ENCODE measurements at places on chromosomes 6 and 20.

GRCh38 chr6:28696682-28697081 lies 171.0 kb downstream of the GPX5 start:
- no peak for DNase-seq

GRCh38 chr20:38692436-38693411 lies 31.6 kb upstream of the SLC32A1 start:
- peak; percentile 1 for DNase-seq

DNA sequence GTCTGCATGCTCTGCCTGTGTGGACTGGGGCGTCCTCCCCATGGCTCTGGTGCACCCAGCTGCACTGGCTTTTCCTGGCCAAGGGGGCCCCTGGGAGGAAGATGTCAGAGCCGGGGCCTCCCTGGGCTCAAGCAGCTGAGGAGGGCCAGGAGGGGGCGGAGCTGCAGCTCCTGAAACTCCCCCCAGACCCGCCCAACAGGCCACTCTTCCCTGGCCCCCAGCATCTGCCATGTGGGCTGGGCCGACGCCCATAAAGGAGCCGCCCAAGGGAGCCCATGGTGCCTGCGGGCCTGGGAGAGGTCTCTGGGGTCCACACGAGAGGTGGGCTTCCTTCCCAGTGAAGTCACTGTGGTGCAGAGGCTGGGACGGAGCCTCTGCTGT lies 4.0 kb downstream of the RBBP8NL start:
- DNase-seq = no peak

DNA sequence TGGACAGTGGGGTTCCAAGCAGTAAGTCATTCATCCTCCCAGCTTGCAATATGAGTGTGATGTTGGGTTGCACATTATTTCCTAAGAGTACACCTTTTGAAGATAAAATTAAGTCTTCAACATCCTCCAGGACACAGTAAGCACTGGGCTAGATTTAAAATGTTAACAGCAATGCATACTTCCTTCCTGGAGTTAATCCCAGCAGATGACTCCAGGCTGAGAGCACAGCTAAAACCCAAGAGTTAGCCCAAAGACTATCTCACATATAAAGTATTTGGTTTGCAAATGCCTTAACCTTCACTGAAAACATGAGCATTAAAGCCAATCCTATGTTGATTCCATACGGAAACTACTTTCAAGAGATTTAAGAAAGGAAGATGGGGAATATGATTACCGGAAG lies 69.2 kb downstream of the SLC23A2 start:
- DNase-seq = no peak

DNA sequence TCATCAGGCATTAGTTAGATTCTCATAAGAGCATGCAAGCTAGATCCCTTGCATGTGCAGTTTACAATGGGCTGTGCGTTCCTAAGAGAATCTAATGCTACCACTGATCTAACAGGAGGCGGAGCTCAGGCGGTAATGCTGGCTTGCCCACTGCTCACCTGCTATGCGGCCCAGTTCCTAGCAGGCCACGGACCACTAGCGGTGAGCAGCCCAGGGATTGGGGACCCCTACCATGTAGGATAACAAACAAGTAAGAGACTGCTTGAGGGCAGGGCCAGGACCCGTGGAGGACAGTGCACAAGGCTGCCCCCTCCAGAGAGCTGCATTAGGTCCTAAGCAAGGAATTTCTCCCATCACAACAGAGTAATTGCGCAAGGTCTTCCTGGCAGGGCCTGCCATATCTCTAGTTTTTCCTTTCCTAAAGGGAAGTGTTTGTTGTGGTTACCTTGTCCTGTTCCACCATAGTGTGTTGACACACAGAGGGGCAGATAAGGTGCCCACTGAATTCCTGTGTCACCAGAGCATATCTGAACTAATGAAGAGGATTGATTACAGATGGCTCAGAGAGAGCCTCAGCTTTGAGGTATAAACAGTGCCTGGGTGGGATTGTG lies 58.0 kb downstream of the PACRG start:
- no peak for DNase-seq

- no peak for DNase-seq
Observed at GRCh38 chr6:149250951-149251350, 66.6 kb upstream of the TAB2 start.

GRCh38 chr6:52390361-52390727 lies 28.4 kb downstream of the PAQR8 start:
- peak; percentile 64 for DNase-seq

GRCh38 chr20:41432746-41433145 lies 66.1 kb upstream of the EMILIN3 start:
- DNase-seq = no peak

DNA sequence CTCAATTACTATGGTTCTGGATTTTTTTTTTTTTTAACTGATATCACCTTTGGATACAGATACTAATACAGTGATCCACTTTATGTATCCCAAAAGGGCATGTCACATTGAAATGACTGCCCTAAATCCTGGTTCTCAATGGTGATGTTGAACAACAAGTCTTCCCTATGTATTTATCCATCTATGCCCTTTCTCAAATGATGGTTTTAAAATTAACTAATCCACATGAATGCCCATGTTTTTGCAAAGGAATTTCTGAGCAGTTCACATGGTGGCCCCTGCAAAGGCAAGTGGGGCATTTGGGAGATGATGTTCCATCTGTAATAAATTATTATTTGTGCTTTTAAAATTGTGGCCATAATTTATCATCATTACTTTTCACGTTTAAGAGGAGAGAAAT lies 2.7 kb downstream of the ADGRB3 start:
- no peak for DNase-seq

DNA sequence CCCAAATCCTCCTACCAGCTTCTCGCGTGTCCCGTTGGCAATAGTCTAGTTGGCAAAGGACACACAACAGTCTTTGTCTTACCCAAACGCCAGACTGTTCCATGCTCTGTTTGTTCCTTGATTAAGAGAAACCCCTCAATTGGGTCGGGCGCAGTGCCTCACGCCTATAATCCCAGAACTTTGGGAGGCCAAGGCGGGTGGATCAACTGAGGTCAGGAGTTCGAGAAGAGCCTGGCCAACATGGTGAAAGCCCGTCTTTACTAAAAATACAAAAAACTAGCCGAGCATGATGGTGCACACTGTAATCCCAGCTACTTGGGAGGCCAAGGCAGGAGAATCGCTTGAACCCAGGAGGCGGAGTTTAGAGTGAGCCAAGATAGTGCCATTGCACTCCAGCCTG lies 153.7 kb downstream of the GRM4 start:
- no peak for DNase-seq

DNA sequence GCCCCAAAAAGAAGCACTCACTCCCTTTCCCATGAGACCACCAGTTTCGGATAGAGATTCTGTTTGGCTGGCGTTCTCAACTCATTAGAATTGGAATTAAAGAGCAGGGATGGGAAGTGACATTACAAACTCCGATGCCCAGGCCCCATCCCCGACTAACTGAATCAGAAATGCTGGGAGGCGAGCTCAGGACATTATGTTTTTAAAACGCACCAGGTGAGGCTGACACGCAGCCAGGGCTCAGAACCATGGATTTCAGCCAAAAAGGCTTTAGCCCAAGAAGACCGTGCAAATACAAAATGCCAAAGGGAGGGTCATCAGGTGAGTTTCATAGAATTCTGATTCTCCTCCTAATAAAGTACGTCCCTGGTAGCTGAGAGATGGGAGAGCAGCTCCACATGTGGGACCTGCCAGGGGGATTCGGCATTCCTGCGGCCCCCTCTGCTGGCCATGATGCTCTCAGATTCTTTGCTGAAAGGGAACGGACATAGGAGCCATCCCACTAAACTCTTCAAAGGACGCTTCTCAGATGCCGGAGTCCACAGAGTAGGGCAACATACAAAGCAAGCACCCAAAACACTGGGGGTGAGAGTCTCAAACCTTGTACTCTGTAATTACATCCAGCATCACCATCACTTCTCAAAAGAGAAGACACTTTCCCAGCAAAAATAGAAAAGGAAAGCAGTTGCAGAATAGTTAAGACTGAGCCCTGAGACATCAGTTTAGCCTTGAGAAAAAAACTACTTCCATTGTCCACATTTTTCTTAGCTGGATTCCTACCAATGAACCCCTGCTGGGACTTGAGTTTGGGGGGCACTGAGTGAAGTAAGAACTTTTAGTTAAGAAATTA lies 205.2 kb downstream of the BMP7 start:
- no peak for DNase-seq

DNA sequence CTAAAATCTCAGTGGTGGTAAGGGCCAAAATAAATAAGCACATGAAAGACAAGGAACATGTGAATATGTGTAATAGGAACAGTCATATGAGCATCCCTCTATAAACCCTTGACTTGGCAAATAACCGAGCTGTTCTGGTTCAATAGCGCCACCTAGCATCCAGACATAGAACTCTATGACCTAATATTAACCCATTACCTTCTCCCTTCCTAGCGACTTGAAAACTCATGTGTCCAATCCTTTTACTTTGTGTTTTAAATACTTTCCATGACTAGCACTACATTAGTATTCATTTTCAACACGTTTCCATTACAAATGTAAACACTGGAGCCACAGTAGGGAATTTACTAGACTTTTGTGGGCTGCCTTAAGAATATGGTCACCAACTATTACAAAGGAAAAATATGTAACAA lies 279.7 kb downstream of the UST start:
- peak; percentile 53 for DNase-seq

GRCh38 chr20:25057234-25058050 lies 497 bp downstream of the ACSS1 start:
- DNase-seq = peak; percentile 42

DNA sequence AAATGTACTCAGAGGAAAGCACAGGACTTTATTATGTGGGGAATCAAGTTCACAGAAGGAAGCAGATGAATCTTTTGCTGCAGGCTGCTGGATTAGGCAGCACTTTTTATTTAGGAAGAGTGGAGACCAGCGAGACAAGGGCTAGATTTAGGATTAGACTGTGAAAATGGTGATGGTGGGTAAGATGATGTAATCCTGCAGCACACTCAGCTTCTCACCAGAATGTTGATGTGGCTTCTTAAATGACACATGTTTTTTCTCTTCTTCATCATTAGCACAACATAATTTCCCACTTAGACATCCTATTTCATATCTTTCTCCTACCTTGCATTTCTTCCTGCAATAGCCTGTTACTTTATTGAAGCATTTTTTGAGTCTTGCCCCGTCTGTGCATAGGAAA lies 1.8 kb downstream of the DEFB128 start:
- DNase-seq = no peak

GRCh38 chr6:54655162-54655561 lies 191.4 kb upstream of the FAM83B start:
- no peak for DNase-seq

- DNase-seq = peak; percentile 12
Observed at GRCh38 chr6:107264357-107264840, 149.1 kb upstream of the BEND3 start.

All from AML-193 (cell line).